ENCODE measurements at places on chromosomes 11 and 22.
A peak's percentile ranks its signal among the peaks of the same experiment; 100 is the strongest.

- DNase-seq, result peak; percentile 28
Measured at GRCh38 chr11:86869966-86870570, 69.7 kb downstream of the PRSS23 start.

DNA sequence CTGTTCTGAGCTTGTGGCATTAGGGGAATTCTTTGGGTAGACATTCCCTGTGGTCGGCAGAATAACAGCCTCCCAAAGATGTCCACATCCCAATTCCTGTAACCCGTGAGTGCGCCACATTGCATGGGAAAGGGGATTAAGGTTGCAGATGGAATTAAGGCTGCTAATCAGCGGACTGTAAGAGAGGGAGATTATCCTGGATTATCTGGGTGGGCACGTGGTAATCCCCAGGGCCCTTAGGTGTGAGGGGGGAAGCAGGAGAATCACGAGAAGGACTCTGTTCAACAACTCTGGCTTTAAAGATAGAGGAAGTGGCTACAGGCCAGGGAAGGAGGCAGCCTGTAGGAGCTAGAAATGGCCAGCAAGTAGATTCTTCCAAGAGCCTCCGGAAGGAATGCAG, 16.0 kb downstream of the CACNG2 start:
- DNase-seq, result no peak

DNA sequence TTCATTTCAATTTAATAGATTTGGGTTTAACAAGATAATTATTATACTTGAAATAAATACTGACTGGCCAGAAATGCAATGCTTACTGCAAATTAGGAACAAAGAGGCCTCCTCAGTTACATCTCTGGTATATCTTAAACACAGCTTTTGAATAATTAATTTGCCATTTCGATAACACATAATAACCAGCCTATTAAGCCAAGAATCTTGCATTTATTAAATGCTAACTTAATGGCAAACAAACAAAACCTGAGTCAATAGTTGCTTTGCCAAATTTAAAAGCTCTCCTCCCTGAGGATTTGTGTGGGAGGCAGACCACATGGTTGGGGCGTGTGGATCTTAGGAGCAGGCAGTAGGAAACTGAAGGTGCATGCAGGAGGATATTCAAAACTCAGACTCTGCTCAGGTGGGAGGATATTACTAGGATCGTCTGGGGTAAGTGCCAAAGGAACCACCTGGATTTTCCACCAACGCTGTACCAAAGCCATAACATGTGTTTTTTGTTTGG, 17.9 kb upstream of the FJX1 start:
- DNase-seq, result no peak

DNA sequence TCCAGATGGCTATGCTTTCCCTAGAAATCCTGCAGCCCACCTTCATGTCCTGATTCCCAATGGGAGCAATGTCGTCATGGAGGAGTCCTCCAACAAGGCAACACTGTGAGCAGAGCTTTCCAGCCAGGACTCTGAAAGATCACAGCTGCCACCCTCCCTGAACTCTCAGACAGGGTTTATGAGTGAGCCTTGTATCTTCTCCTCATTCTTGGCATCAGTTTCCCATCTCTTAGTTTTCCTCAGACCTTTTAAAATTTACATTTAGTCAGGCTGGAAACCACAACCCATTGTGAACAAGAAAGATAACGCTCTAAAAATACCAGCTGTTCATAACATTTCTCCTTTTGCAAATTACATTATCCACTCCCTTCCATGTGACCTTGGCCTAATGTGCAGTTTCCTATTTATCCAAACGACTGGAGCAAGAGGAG, 15.6 kb upstream of the LYVE1 start:
- no peak for DNase-seq

DNA sequence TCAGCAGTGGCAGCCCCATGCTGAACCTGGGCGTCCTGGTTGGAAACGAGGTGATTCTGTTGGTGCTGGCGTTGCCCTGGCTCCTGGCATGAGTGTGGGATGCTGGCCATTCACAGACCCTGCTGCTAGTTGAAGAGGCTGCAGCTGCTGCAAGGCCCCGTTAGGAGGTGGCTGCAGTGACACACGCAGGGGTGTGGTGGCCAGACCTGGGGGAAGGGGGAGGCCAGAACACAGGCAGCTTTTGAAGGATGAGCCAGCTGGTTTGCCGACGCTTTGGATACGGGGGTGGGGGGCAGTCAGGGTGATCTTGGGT, 77.2 kb downstream of the MORC2 start:
- no peak for DNase-seq

GRCh38 chr11:44808053-44808753, 81.4 kb downstream of the TSPAN18 start:
- no peak for DNase-seq

DNA sequence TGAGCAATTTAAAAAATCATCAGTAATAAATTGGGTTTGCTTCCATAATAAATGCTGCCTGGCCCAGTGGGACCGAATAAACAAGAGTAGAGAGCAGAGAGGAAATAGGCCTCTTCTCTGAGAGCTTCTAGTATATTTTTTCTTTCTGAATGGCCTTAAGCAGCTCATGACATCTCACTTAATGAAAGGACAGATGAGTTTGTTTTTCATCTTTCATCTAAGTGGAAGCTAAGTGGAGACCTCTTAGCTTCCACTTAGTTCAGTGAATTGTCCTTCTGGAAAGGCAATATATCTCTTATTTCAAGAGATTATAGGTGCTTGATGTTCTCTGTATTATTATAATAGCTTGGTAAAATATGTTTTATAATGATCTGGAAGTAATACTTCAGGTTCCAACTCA, 245.9 kb upstream of the ANO3 start:
- no peak for DNase-seq

DNA sequence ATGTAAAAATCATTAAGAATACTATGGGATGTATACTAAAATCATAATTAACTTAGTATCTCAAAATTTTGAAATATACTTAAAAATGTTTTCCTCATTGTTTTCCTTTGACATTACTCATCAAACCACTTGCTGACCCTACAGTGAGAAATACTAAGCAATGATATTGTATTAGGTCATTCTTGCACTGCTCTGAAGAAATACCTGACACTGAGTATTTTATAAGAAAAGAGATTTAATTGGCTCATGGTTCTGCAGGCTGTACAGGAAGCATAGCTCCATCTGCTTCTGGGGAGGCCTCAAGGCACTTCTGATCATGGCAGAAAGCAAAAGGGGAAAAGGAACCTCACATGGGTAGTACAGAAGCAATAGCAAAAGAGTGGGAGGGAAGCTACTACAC, 950.9 kb upstream of the CHORDC1 start:
- DNase-seq, result no peak

DNA sequence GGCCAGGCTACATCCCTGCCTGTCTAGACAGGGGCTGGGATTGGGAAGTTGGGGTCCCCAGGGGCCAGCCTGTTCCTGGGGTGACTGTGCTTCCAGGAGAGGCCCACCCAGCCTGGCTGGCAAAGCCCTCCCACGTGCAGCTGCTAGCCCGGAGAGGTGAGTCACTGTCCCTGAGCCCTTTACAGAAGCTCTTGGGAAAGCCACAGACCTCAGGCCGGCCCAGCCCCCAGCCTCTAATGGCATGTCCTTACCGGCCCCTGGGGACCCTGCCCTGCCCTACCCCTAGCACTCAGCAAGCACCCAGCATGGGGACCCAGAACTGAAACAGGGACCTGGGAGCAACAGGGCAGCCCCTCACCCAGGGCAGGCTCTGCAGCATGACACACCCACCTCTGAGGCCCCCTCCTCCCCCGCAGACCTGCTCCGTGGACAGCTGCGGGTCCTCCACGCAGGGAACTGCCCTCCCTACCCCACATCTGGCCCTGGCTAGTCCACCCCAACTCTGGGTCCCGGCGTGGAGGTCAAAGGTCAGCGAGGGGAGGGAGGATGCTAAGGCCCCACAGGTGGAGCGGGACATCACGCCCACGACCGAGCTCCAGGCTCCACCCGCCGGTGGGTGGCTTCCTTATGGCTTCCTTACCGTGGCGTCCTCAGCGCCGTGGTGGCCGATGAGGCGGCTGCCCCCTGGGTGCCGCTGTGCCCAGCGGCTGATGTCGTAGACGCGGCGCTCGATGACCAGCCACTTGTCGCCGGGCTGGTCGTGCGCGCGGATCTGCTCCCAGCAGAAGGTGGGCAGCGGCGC, 615 bp downstream of the FADS3 start:
- no peak for DNase-seq

GRCh38 chr11:64880240-64881001, 2.0 kb upstream of the EHD1 start:
- no peak for DNase-seq

- DNase-seq, result no peak
Measured at GRCh38 chr11:124674571-124674970, 867 bp downstream of the SPA17 start.

All from nucleus accumbens (tissue), 56 donors.